ENCODE measurements at places on chromosomes 12 and 14.

- no peak for DNase-seq
Measured at GRCh38 chr12:130158754-130159059, 3.6 kb upstream of the FZD10 start.

- no peak for DNase-seq
Measured at GRCh38 chr12:5267603-5268423, 164.1 kb upstream of the NTF3 start.

DNA sequence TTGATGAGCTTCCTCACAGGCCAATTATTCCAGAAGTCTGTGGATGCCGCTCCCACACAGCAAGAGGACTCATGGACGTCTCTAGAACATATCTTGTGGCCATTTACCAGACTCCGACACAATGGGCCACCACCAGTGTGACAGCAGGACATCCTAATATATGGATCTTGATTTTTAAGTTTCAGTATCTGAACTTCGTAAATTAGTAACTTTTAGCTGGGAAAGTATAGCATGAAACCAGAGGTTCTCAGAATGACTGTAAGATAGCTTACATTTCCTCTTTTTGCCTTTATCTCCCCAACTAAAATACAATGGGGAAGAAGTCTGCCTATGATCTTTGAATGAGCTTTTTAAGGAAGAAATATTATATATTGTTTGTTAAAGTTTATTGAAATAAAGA, 87.0 kb downstream of the DNAI7 start:
- DNase-seq = no peak

- DNase-seq = no peak
Measured at GRCh38 chr14:89379006-89379405, 38.0 kb downstream of the FOXN3 start.

DNA sequence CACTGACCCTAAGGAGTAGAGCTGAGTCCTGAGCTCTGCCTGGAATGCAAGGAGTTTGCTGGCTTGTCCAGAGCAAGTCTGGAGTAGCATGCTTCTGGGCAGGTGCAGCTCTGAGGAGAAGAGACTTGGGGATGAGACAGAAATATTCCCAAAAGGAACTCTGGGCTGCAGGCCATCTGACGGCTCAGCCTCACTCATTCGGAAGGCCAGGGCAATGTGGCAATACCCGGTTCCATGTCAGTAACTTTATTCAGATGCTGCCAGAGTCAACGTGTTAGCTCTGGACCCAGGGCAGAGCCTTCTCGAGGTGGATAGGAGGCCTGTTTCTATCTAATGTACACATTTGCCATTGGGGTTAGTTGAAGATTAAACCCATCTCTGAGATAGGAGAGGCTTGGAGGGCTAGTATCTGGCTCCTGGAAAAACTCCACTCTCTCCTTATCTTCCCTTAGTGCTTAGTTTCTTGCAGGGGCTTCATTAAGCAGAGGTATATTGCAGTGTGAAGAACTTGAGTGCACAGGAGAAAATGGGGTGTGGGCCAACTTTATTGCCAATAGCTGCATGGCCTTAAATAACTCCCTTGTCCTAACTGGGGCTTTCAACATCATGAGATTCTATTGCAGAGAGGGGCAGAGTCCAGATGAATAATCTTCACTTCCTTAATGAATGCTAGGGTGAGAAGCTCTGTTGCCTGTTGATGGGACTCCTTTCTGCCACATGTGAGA, 65.6 kb downstream of the NTF3 start:
- DNase-seq = no peak

DNA sequence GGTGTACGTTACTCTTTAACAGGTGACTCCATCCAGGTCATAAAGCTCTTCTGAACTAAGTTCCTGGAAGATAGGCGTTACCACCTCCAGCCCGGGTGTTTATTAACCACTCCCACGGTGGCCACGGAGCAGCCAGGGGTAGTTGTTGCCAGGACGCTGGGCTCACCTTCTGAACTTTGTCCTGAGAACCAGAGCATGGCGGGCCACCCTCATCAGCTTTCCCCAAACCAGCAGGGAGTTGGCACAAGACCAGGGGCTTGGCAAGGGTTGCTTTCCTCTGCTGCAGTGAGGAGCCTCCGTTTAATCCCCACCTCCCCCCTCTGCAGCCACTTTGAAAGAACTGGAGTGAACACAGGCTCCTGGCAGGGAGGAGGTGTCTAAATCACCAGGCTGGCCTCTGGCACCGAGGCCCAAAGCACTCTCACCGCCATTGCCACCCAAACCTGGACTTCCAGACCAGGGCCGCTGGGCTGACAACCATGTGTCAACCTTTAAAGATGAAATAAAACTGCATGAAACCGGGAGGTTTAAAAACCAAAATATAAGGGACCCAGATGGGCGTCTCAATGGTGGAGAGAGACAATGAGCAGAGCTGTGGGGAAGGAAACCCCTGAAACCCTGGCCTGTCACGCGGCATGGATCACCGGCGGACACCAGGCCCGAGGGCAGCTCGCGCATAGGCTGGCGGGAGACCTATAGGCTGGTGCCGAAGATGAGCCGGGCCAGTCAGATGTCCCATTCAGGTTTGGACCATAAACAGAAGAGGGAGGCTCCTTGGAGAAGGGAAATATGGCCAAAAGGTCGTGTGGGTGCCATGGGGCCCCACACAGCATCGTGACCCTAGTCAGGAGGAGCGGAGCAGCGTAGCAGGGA, 30.9 kb upstream of the TDRD9 start:
- DNase-seq = no peak

DNA sequence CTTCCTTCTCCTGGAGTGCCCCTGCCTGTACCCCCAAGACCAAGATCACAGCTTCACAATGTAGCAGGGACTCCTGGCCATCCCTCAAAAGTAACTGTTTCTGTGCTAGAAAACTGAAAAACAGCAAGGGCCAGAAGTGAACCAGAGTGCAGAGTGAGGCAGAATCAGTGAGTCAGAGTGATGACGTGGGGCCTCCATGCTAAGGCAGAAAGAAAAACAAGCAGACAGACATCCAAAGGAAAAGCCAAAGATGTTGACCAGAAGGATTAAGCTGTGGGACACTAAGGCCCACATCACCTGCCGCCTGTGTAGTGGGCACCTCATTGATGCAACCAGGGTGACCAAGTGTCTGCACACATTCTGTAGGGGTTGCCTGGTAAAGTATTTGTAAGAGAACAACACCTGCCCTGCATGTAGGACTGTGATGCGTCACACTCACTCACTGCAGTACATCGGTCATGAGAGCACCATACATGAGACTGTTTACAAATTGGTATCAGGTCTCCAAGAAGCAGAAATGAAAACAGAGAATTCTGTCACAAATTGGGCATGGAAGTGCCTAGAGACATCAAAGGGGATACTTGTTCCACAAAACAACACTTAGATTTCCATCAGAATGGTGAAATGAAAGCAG, 51.2 kb downstream of the ARMH4 start:
- no peak for DNase-seq

- no peak for DNase-seq
Measured at GRCh38 chr12:51012570-51013236, 13.5 kb downstream of the SLC11A2 start.

- no peak for DNase-seq
Measured at GRCh38 chr14:29255692-29256091, 489.1 kb downstream of the FOXG1 start.

DNA sequence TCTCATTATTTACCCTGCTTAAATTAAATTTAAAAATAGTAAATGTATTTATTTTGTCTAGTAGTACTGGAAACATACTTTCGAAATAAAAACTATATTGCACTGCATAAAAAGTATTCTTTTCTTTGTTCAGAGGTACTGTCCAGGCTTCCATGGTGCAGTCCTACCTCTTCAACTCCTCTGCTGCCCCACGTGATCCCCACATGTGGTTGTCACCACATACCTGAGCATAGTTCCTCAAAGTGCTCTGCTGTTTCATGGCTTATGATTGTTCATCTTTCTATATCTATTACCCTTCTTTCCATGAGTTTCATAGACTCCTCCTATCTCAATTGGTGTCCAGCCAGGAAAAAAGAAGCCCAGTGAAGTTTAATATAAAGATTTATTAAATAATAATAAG, 317.5 kb upstream of the OR4E1 start:
- no peak for DNase-seq

DNA sequence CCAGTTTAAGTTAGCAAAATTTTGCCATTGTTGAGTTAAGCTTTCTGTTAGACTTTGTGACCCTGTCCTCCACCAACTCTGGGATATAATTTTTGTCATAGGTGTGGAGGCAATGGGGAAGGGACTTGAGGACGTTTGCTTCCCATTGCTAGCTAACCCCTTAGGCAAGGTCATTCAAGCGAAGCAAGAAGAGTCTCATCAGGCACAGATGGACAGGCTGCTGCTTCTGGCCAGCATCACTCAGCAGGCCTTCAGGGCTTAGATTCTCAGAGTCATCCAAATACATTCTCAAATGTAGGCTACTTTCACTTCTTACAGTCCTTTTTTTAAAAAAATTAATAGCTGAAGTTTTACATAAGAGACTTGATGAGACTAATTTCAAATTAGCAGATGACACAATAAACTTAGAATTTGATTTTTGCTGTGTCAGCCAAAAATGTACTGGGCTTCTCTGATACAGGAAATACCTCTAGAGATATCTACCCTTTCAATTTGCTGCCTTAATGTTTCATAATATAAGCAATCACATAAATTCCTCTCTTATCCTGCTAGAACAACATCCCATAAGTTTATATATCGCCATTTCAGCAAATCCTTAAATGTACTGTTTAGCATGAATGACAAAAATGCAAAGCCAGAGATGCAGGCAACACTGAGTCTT, 875.2 kb downstream of the FLRT2 start:
- no peak for DNase-seq

GRCh38 chr14:45426685-45427282, 173.8 kb upstream of the MIS18BP1 start:
- peak; percentile 14 for DNase-seq

DNA sequence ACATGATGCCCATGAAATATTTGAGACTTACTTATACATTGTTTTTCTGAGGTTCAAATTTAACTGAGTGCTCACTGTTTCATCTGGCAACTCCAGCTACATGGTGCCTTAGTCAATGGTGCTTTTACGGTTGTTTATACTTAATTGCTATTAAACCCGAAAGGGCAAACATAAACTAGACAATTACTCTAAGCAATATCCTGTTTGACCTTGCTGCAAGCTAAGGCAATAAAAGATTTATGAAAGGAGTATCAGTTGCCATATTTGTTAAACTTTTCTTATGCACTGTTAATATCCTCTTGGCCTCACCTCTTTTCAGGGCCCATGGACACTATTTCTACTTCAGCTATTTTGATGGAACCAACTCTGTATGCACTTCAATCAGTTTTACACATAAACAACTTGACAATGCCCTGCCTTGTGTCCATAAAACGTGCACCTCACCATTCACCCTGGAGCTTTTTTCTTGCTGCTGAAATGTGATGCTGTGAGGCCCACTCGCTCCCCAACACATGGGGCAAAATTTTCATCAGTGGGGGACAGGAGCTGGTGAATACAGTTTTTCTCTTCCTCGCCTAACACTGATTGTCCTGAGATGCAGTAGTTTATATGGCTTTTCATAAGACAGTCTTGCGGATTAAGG, 64.1 kb upstream of the HIF1A start:
- DNase-seq = no peak

- no peak for DNase-seq
Measured at GRCh38 chr12:119301379-119301778, 33.1 kb upstream of the CCDC60 start.

DNA sequence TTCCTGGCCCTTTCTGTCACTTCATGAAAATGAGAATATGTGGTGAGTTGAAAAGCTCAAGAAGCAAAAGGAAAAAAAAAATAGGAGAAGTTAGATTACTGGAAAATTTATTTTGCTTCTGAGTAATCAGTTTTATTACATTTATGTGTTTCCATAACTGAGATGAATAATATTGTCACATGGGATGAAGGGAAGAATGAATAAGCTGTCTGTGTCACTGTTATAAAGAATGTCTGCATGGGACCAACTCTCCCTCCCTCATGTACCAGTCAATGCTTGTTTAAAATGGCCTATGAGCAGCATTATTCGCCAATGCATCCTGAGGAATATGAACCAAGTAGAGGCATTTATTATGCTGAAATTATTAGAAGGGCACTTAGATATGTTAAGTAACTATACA, 246.3 kb downstream of the PRKD1 start:
- no peak for DNase-seq

DNA sequence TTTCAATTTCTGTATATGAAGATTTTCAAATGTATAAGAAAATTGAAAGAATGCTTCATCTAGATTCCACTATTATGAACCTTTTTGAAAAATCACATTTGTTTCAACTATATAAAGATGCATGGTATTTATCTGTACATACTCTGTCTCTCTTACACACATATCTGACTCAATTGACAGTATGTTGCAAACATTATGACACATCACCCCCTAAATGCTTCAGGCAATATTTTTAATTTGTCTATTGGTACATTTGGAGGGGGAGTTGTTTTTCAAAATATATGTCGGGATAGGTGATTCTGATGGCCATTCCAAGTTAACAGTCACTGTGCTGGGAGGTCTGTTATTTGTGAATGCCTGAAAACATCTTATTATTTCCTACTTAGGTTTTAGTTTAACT, 14.4 kb downstream of the PCNX1 start:
- DNase-seq = no peak
